ENCODE measurements at places on chromosomes 4 and X.

DNA sequence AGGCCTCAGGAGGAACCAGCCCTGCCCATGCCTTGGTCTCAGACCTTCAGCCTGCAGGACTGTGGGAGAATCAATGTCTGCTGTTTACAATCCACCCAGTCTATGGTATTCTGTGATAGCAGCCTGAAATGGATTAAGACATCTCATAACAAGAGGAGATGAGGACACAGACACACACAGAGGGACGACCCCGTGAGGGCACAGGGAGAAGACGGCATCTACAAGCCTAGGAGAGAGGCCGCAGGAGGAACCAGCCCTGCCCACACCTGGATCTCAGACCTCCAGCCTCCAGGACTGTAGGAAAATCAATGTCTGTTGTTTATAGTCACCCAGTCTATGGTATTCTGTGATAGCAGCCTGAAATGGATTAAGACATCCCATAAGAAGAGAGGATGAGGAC is 3.3 kb downstream of the SLC25A6 start:
- DNase-seq, result no peak

- no peak for DNase-seq
Measured at GRCh38 chr4:124191329-124191728, 521.2 kb downstream of the ANKRD50 start.

DNA sequence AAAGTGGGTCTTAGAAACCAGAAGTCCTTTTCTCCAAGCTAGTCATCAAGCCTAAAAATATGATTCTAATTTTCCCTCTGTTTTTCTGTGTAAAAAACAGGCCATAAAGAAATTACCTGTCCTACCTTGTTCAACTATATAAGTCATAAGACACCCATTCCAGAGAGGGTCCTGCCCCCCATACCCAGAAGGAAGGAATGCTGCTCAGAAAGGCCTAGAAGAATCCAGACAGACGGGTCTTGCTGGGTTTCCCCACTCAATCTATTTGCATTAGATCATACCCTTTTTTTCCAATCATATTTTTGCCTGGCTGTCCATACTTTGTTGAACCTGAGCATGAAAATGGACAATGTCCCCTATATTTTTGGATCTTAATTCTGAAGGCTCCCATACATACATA is 16.3 kb upstream of the XAGE2 start:
- no peak for DNase-seq

- DNase-seq, result no peak
Measured at GRCh38 chr4:6448476-6449170, 23.8 kb downstream of the PPP2R2C start.

DNA sequence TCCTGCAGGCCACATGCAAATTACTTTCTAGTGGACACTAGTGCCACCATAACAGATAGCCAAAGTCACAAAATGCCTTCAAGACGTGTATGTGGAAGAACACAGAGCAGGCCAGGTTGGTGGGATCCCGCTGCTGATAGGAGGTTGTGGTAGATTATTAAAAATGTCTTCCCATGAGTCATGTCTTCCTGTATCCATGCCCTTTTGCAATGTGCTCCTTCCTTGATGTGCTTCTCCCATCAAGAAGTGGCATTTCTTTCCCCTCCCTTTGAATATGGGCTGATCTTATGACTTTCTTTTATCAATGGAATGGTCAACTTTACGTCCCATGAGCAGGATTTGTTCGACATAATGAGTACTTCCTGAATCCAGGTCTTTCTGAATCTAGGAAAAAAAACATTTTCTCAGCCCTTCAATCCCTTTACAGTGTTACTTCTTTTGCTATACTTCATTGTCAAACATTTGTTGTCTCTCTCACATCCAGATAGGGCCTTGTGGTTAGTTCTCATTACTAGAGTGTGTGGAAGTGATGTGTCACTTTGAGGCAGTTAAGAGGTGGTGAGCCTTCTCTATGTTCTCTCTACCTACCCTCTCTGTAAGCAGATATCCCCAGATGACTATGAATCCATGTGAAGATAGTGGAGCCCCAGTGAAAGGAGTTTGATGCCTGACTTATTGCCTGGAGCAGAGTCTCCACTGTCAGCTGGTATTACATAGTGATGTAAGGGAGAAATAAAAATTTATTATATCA is 519.2 kb upstream of the DIPK2B start:
- no peak for DNase-seq

GRCh38 chrX:264634-265455 is 16.3 kb upstream of the PLCXD1 start:
- no peak for DNase-seq
